H9 (cell line): ENCODE measurements at places on chromosomes 3 and 15. TPM values are rescaled to one million over a fixed set of nuclear protein-coding genes. Genes with fewer than 3 reads are reported as not detected.

Gene SYNPR
- 0.17 and 0.64 TPM in 2 replicates for total RNA-seq

Gene TRPM1
- total RNA-seq, result not detected in 2 replicates

Gene SGO1
- total RNA-seq, result 28.1 and 30.7 TPM in 2 replicates

Gene GOLGA6B
- 0.33 and 0.75 TPM in 2 replicates for total RNA-seq

Gene NEK10
- total RNA-seq, result 0.66 and 0.97 TPM in 2 replicates

Gene TGM4
- not detected in 2 replicates for total RNA-seq

Gene PDZRN3
- 5.5 and 5.9 TPM in 2 replicates for total RNA-seq

Gene KBTBD13
- total RNA-seq, result not detected in 2 replicates

Gene TADA3
- total RNA-seq, result 49.8 and 51.3 TPM in 2 replicates

Gene VGLL3
- total RNA-seq, result 19.5 and 19.7 TPM in 2 replicates

Gene CLDND1
- 83.0 and 85.0 TPM in 2 replicates for total RNA-seq

Gene EDEM1
- 11.6 and 11.7 TPM in 2 replicates for total RNA-seq
